ENCODE measurements at places on chromosomes 1 and 21.

DNA sequence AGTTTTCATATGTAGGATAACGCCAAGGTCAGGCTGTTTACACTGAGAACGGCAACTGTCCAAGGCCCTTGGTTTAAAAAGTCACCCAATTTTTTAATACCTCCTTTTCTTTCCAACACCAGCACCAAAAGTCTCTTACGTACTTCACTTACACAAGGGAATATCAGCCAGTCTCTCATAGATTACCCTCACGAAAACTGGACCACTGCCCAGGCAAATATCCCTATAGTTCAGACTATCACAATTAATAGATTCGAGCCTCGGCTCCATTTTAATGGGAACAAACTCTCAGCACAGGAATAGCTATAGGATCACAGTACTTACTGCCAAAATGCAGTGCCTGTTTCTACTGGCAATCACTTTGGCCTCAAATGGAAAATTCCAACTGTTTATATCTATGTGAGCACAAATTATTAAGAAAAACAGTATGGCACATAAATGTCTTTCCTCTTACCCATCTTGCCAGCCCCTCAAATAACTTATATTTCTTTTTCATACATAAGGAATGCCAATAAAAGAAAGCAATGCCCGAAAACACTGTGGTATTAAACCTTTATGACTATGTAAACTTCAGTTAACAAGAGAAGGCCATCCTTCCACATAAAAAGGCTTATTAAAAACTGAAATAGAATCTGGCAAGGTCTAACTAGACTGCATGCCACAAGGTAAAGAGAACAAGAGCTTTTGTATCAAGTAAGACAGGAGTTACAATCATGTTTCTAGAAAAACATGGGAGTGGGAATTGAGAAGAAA, 97.8 kb downstream of the SLC45A1 start:
- no peak for DNase-seq

- no peak for DNase-seq
Measured at GRCh38 chr1:6905331-6905730, 120.1 kb downstream of the CAMTA1 start.

- DNase-seq = no peak
Measured at GRCh38 chr1:111851552-111851951, 95.9 kb downstream of the DDX20 start.

- DNase-seq = no peak
Measured at GRCh38 chr1:114861384-114861783, 6.7 kb downstream of the SYCP1 start.

DNA sequence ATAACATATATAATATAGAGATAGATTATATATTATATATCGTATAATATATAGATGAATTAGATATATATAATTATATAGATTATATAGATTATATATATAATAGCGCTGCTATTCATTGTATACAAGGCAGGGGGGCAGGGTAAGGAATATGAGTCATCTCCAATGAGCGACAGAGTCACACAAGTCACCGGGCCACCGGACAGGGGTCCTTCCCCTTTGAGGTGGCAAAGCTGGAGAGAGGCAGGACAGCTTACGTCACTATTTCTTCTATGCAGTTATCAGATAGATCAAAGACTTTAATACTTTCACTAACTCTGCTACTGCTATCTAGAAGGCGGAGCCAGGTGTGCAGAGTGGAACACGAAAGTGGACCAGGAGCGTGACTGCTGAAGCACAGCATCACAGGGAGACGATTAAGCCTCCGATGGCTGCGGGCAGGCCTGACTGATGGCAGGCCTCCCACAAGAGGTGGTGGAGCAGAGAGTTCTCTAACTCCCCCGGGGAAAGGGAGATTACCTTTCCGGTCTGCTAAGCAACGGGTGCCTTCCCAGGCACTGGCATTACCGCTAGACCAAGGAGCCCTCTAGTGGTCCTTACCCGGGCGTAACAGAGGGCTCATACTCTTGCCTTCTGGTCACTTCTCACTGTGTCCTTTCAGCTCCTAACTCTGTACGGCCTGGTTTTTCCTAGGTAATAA, 2154.7 kb downstream of the MRPL39 start:
- DNase-seq = no peak

- no peak for DNase-seq
Measured at GRCh38 chr1:206836111-206836510, 29.3 kb upstream of the IL20 start.

All from C1 segment of cervical spinal cord (tissue), 14 donors.